Activated T-cell treated with anti-CD3 and anti-CD28 coated beads, Interleukin-2, amount 50 U/mL, for 72 hours (primary cell): ENCODE measurements at places on chromosomes 7 and 10.

GRCh38 chr7:50676740-50677637 is 105.7 kb downstream of the GRB10 start:
- no peak for DNase-seq

DNA sequence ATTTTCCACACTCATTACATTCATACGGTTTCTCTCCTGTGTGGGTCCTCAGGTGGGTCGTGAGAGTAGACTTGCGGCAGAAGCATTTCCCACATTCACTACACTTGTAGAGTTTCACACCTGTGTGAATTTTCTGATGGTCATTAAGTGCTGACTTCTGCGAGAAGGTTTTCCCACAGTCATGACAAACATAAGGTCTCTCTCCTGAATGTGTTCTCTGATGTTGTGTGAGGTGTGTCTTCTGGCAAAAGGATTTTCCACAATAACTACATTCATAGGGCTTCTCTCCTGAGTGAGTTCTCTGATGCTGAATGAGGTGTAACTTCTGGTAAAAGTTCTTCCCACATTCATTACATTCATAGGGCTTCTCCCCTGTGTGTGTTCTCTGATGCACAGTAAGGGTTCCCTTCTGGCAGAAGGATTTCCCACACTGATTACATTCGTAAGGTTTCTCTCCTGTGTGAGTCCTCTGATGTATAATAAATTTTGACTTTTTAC is 15.1 kb downstream of the ZNF12 start:
- no peak for DNase-seq

GRCh38 chr10:76874176-76874575 is 763.4 kb downstream of the KCNMA1 start:
- DNase-seq = no peak

DNA sequence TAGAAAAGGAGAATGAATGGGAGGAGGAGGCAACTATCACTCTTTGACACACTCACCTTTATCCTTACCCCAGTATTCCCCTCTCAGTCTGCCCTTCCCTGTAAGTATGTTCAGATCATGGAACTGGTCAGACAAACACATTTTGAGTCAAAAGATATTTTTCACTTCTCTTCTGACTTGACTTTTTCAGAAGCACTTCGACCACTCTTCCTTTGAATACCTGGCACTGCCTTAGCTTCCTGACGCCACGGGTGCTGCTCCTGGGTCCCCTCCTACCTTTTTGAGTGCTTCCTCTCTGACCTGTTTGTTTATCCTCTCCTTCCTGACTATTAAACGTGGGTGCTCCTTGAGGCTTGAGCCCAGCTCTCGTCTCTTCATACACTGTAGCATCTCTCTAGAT is 19.8 kb upstream of the C10orf67 start:
- no peak for DNase-seq

DNA sequence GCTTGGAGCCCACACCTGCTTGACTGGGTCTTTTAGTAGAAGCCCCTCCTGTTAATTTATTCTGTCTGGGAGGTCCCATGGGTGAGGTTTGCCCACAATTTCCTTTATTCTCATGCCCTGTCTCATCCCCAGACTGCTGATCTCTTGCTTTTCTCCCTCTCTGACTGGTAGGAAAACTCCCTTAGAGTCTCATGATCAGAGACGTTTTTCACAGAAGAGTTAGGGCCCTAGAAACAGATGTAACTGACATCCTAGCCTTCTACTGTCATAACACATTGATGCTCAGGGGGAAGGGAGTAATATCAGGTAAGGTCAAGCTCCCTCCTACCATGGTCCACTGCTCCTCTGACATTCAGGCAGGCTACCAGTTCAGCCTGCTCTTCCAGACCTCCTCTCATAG is 43.7 kb upstream of the WASL start:
- no peak for DNase-seq

GRCh38 chr7:12524794-12525386 is 45.6 kb upstream of the SCIN start:
- DNase-seq = no peak

- no peak for DNase-seq
These were observed 361.3 kb upstream of the MKI67 start for GRCh38 chr10:128487517-128487916.

- no peak for DNase-seq
These were observed 22.5 kb upstream of the SH3PXD2A start for GRCh38 chr10:103877861-103878260.

GRCh38 chr10:55410415-55410885 is 609.4 kb upstream of the PCDH15 start:
- DNase-seq = no peak

GRCh38 chr7:91287371-91288084 is 23.3 kb downstream of the FZD1 start:
- DNase-seq = no peak

GRCh38 chr7:106058928-106059324 is 53.2 kb downstream of the SYPL1 start:
- DNase-seq = no peak

DNA sequence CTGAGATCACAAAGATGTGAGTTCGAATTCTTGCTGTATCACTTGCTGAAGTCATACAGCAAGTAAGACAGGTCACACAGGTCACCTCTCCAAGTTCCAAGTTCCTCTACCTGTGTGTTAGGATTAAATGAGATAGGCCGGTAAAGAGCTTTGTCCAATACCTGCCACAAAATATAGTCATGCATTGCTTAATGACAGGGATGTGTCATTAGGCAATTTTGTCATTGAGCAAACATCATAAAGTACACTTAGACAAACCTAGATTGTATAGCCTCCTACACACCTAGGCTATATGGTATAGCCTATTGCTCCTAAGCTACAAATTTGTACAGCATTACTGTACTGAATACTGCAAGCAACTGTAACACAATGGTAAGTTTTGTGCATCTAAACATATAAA is 469.4 kb downstream of the KCNMA1 start:
- no peak for DNase-seq

- DNase-seq = peak; percentile 11
These were observed 7.6 kb downstream of the ARHGAP12 start for GRCh38 chr10:31921031-31921430.

DNA sequence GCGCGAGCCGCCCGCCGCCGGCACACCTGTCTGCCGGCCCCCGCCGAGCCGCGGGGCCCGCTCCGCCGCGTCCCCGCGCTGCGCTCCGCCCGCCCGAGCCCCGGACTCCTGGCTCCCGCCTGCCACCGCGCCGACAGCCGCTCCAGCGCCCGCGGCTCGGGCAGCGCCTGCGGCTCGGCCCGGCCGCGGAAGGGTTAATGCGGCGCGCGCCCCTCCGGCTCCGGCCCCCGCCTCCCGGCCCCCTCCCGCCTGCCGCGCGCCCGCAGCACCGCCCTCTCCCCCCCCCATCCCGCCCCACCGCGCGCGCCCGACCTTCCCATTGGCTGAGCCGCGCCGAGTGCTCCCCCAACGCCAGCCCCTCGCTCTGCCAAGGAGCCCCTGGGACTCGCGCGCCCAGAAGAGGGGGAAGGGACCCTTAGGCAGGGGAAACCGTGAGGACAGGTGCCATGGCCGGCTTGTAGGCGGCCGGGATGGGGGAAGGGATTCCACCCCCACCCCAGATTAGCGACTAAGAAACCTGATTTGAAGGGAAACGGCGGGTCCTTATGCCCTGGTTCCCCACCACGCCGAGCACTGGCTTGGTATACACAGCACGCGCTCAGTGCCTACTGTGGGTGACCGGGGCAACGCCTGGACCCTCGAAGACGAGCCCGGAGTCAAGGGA is at the start of gene KCNH2:
KCNH2 (minus strand) TSS at position 196 of the 664 bp plus-strand sequence. CDS start 408 bp downstream, outside the sequence.
- peak; percentile 36 for DNase-seq

DNA sequence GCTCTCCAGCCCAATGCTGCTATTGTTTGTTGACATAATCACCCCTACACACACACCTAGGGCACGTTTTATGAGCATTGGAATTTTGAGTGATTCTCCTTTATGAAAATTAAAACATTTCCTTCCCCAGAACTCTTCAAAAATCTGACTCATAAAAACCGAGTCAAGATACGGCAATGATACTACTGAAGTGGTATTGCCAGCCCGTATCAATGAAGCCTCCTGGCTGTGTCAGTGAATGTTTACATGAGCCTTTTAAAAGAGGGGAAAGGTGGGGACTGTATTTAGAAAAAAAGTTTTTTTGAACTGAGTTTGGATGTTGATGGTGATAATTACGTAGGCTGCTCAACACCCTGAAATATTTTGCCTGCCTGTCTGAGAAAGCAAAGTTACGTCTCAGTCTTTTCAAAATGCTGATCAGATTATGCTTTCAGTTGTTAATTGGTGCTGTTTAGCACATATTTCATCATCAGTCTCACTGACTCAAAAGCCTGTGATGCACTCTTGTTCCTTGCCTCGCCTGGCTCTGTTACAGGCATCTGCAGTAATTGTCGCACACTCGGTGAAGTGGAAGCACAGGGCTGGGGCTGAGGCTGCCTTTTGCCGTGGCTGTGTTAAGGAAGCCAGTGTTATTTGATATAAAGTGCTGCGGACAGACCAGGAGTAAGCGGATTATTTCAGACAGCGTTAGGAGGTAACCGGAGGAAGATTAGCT is 157.4 kb upstream of the TCF7L2 start:
- no peak for DNase-seq

DNA sequence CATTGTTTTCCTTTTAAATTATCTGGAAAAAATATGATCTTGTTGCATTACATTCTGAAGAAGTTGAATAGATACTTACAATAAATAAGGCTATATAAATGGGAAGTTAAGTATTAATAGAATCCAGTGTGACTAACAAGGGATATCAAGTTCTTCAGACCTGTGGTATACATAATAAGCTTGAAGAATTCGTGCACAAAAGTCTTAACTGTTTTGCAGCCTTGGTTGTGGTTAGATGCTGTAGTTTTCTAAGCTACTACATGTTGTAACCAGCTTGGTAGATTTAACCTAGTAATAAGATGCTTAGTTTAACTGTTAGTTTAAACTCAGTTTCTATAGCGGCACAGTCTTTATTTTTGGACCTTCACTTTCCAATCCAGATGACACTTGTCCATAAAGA is 106.2 kb upstream of the GLCCI1 start:
- no peak for DNase-seq

DNA sequence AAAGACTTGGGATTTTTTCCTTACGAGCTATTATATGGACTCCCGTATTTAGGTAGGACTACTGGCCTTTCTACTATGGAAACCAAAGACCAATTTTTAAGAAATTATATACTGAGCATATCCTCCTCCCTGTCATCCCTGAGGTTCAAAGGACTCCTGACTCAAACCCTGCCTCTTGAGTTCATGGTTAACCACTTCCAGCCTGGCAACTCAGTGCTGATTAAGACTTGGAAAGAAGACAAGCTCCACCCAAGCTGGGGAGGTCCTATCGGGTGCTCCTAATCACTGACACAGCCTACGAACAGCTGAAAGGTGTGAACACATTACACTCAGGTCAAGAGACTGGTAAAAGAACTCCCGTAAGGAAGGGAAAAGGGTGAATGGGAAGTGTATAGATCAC is 66.8 kb downstream of the LYZL2 start:
- DNase-seq = peak; percentile 67

GRCh38 chr7:30862995-30863705 is 48.5 kb upstream of the AQP1 start:
- DNase-seq = no peak

GRCh38 chr10:33228426-33228825 is 106.0 kb downstream of the NRP1 start:
- no peak for DNase-seq

DNA sequence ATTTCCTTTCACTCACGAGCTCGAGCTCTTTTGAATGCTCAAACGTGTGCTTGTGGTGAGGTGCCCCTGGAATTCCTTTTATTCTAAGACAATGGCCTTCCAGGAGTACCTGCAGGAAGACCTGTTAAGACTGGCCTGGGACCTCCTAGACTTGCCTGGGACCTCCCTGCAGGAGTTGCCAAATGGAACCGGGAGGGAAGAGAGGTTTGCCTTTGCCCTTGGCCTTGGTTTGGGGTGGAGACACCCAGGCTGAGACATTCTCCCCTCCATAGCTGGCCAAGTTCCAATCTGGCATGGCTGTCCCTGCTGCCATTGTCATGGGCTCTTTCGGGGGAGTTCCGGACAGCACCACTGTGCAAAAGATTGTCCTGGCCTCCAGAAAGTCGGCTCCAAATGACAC is 39.7 kb downstream of the DNAJB12 start:
- DNase-seq = no peak

GRCh38 chr10:110810625-110811024 is 61.1 kb upstream of the PDCD4 start:
- no peak for DNase-seq

- no peak for DNase-seq
These were observed 1093.0 kb downstream of the GATA3 start for GRCh38 chr10:9147475-9147874.

GRCh38 chr7:102080019-102080433 is 206.6 kb upstream of the SH2B2 start:
- DNase-seq = no peak

DNA sequence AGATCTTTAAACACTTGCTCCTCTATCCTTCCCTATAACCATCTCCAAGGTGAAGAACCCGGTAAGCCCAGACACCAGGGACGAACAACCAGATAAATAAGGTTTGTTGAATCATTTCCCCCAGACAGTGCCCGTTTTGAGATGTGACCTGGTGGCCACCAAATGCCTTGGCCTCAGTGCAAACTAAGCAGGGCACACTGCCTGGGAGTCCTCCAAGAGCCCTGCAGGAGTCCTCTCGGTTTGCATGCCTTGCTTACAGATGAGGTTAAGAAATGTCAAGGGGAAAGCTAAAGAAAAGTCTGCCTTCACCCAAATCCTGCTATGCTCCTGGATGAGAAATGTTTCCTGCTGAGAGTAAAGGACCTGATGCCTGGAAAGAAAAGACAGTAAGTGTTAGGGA is 31.6 kb downstream of the SLIT1 start:
- no peak for DNase-seq

DNA sequence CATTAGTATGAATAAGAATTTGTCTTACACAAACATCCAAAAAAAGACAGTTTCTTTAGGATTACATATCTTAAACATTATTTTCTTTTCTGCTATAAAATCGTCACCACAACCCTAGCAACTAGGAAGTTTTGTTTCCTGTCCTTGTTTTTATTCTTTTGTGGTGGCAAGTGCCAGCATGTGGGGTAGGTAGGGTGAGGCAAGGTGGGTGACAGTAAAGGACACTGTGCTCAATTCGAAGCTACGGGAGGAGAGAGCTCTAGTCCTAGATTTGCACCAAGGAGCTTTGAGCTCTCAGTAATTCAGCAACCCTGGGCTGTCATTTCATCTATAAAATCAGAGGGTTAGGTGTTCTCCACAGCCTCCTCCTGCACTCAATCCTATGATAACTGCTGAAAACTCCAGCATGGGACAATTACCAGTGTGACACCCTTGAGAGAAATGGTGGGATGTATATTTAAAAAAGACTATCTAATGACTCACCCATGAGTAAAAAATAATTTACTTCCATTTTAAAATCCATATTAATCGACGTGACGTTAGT is 187.1 kb downstream of the FAM107B start:
- DNase-seq = no peak

- peak; percentile 52 for DNase-seq
These were observed 32.0 kb upstream of the PLEKHA1 start for GRCh38 chr10:122342293-122343134.

DNA sequence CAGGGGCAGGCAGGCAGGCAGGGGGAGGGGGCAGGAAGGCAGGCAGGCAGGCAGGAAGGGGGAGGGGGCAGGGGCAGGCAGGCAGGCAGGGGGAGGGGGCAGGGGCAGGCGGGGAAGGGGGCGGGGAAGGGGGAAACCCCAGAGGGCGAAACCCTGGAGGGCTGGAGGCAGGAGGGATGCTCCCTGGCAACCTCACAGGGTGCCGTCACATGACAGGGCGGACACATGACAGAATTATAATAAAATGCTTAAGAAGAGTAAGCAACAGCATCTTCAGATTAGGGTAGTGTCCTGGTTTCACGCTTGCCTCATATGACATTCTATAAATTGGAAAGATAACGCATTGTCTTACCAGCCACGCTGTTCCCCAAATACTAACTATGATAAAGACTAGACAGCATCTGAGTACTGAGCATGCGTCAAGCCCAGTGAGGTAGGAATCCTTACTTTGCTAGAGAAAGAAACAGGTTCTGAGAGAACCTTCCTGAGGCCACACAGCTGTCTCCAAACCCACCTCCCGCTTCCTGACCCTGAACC is 131.6 kb downstream of the DIP2C start:
- no peak for DNase-seq
